ENCODE measurements at places on chromosomes 2 and 18.

- no peak for DNase-seq
These were observed 7.2 kb downstream of the POMC start for GRCh38 chr2:25161055-25161781.

DNA sequence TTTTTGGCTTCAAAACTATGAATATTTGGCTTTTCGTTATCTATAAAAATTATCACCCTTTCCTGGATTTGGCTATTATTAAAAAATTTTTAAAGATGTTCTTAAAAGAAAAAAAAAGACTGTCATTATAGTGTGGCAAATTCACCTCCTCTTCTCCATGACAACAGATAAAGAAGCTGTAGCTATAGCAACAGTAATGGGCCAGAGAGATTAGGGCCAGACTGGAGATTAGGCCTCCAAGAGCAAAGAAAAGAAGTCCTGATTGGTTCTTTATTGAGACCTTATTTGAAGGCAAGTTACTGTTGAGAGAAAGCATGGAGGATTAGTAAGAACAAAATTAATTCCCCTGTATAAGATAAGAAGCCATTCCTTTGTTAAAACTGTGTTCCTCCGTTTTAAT is 812.5 kb downstream of the DCC start:
- DNase-seq = no peak

GRCh38 chr2:237441605-237442274 is 27.8 kb upstream of the COL6A3 start:
- DNase-seq = no peak

GRCh38 chr2:39479696-39480095 is 42.6 kb upstream of the MAP4K3 start:
- DNase-seq = no peak

DNA sequence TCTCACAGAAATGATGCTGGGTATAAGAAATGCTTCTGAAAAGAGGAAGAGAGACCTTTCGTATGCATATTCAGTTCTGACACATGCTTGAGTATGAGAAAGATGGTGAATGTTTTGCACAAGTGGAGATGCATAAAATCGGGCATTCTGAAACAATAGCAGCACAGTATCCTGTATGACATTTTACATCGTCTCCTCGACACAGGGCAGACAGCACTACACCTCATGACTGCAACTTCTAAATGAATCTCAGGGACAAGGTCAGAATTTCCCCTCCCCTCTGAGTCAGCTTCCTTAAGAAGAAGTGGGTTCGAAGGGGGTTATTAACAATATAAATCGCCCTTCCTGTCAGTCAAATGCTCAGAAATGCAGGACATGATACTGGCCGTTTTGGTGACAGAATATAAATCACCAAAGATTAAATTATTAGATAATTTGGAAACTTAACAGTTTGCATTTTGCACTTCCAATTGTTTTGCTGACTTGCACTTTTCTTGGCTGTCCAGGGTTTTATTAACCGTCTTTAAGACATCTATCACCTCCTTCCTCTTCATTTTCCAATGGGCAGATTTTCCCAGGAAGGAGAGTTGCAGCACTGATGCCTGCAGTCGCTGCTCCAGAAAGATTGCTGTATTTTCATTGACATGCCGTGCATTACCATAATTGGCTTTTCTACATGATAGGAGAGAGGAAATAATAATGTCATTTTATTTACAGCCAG is 57.2 kb downstream of the TSHZ1 start:
- no peak for DNase-seq

- no peak for DNase-seq
These were observed 51.2 kb upstream of the RMDN2 start for GRCh38 chr2:37873749-37874330.

- no peak for DNase-seq
These were observed 46.8 kb downstream of the RAB27B start for GRCh38 chr18:54875063-54875462.

DNA sequence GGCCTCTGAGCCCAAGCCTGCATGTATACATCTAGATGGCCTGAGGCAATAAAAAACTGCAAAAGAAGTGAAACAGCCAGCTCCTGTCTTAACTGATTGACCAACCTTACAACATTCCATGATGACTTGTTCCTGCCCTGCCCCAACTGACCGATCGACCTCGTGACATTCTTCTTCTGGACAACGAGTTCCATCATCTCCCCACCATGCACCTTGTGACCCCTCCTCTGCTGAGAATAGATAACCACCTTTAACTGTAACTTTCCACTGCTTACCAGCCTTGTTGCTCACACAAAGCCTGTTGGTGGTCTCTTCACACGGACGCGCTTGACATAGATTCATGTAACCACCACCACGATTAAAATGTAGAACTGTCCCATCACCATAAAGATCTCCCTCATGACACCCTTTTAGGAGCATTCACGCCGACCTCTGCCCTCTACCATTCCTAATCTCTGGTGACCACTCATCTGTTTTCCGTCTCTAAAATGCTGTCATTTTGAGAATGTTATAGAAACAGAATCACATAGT is 120.1 kb upstream of the REV1 start:
- no peak for DNase-seq

GRCh38 chr2:148616662-148617061 is 27.9 kb upstream of the EPC2 start:
- no peak for DNase-seq

DNA sequence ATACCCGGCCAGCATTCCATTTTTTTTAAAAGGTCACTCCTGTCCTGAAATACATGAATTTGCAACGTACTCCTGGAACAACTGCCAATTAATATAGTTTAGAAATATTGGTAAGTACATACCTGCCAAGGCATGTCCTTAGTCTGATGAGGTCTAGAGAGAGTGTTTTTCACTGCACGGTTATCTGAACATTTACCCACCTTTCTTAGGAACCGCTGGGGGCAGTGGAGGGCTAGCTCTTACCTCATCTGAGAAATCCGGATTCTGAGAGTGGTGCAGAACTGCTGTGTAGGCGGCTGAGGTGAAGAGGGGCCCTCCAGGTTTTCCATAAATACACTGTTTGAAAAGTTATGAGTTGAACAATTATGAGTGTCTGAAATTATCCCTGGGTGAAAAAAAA is 133.1 kb upstream of the CCDC195 start:
- peak; percentile 7 for DNase-seq

DNA sequence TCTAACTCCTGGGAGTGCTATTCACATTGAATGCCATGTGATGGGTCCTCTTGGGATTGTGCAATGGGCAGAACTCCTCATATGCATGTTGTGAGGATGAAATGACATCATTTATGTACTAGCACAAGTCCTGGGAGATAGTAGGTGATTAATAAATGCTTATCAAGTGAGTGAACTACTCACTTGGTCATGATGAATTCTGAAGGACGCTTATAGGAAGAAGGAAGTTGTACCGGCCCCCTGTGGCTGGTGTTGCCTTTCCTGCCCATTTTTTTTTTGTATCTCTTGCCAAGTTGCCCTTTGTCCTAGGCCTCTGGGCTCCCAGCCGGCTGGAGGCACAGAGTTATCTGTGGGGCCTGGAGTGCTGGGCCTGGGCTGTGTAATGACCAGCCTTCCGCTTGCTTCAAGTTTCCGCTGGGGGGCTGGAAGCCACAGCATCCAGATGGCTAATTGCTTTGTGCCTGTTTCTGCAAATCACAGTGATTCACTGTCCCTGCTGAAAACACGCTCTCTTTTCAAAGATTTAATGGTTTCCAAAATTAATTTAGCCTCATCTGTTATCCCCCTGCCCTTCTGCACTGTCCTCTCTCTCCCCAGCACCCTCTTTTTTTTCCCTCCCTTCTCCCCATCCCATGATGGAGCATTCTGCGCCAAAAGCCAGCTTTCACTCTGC is 33.7 kb upstream of the MRPL33 start:
- no peak for DNase-seq

DNA sequence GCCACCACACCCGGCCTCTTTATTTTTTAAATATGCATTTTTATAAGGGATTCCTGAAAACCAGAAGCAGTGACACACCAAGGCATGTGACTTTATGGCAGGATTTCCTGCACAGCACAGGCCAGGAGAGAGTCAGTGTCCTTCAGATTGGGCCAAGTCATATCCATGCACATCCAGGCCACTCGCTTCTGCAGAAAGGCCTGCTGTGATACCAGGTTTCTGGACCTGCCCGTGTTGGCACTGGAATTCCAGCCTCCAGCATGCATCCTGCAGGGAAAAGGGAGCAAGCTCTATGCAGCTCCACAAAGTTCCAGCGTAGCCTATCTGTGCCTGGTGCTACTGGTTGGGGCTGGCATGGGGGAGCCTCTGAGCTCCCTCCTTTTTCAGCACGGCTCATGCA is 36.8 kb downstream of the MEX3C start:
- no peak for DNase-seq

- peak; percentile 29 for DNase-seq
These were observed at the start of gene KLF7 for GRCh38 chr2:207165121-207166038. Gene KLF7 (minus strand): TSS chr2:207165948. CDS start chr2:207165568, 380 bp downstream.

DNA sequence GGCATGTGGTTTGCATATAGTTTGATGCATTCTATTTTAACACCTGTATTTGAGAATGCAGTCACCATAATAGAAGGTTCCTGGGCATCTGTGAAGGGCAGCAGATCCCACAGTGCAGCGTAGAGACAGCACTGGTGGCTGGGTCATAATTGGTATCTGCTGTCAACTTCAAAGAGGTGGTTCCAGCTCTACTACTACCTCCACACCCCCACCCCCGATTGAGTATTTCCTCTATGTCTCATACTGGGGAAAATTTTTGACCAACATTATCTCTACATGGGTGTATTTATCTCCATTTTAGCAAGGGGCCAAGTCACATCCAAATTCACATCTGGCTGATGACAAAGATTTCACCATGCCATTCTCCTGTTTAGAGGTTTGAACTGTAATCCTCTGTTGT is 43.0 kb downstream of the TRPM8 start:
- DNase-seq = no peak

GRCh38 chr2:29012211-29012681 is 31.1 kb downstream of the TOGARAM2 start:
- no peak for DNase-seq

DNA sequence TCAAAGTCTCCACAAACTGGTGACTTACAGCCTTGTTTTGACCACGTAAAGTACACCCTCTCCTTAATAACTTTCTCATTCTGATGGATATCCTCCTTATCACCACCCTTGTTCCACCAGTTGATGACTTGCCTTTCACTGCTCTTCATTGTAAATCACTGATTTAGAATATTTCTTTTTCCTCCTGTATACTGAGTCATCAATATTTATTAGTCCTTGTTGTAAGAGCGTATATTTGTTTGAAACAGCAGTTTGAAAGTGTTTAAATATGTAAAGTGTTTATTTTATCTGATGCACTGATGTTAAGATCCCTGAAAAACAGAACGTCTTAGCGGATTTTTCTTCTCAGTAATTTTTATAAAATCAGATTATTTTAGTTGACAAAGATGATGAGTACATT is 34.2 kb upstream of the DYSF start:
- DNase-seq = no peak

All from urothelium cell line (cell line).